ENCODE measurements at places on chromosomes 1 and 21.

DNA sequence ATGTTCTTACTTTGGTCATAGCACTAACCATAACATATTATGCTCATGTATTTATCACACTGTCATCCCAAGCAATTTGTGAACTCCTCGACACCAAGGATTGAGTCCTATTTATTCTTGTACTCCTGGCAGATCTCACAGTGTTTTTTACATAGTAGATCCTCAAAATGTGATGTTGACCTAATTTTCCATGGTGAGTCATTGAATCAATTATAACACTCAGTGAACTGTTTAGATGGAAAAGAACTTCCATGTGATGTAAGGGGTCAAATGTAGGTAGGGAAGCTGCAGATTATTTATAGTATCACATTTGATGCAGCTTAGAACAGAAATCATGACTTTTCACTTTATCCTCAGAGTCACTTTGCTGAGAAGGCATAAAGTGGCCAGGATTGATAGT, 281.9 kb upstream of the ADAMTS5 start:
- no peak for ATAC-seq

DNA sequence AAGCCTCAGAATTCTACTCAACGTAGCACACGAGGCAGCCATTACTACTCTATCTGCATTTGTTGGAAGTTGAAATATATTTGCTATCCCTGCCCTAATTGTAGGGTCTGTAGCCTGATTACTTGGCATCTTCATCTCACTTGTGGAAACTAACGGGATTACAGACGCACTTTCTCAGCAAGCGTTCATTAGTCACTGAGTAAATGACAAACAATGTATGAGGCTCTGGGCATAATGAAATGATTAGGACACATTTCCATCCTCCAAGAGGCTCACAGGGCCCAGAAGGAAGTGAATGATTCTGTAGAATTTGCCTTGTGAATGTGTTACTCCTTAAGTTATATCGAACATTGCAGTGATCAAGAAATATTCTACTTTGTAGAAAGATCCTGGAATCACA, 78.1 kb downstream of the KIF26B start:
- no peak for ATAC-seq

GRCh38 chr1:231686384-231686783, 59.8 kb downstream of the DISC1 start:
- no peak for ATAC-seq

GRCh38 chr1:185720633-185721272, 13.4 kb upstream of the HMCN1 start:
- ATAC-seq: no peak

DNA sequence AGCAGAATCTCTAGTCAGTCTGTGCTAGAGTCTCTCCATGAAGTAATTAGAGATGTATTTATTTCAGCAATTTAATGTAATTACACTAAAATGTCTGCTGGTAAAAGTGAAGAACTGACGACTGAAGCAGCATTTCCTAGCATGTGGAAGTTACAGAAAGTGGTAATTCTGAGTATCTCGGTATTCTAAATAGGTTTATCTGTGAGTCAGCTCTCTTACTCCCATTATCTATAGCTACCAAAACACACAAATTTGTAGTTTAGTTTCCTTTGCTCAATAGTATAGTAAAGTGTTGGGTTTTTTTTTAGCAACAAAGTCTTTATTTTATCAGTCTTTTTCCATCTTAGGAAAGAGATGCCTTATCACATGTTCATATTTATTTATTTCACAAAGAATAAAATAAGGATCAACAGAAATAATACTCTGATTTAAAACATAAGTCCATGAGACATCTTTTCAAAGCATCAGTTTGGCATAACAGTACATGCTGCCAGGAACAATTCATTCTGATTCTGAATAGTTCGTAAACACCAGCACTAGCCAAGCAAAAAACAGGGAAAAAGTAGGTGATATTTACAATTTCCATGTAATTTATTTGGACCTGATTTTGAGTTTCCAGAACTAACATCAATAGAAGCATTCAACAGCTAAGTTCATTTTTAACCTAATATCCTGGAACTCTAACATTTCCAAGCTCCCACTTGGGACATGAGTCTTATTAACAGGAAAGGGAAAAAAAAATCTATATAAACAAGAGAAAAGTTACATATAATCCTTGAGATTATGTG, 76.3 kb downstream of the KCNT2 start:
- ATAC-seq: no peak
